ENCODE measurements at places on chromosomes 11 and 22. TPM values are rescaled to one million over a fixed set of nuclear protein-coding genes. Genes with fewer than 3 reads are reported as not detected.

Gene APIP
- 22.5 TPM for total RNA-seq

DNA sequence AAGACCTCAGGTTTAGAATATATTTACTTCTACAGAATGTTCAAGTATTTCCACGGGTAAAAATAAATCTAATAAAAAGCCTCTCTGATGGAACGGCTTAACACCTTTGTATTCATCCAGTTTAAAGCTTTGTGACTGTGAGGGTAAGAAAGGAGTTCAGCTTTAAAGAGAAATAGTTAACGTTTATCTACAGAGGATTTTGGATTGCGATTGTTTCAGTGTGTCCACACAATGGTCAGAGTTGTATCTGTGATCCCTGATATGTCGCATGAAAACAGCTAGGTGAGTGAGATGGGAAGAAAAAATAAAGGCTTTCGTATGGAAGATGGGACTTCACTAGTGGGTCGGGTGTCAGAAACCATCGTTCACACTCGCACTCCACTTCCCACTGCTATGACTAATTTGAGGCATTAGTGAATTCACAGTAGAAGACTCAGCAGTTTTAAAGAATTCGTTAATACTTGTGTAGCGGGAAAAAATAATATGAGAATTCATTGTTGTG lies 1.6 kb downstream of the APLP2 start:
- peak overlapping the region; percentile 75 for H3K4me3 ChIP-seq
- peak; percentile 65 for DNase-seq
- no peaks in the 10 kb centered on the region for H3K36me3 ChIP-seq
- H3K27me3 ChIP-seq = no peaks in the 10 kb centered on the region
- peaks cover 13% of the 10 kb centered on the region for H3K4me1 ChIP-seq

DNA sequence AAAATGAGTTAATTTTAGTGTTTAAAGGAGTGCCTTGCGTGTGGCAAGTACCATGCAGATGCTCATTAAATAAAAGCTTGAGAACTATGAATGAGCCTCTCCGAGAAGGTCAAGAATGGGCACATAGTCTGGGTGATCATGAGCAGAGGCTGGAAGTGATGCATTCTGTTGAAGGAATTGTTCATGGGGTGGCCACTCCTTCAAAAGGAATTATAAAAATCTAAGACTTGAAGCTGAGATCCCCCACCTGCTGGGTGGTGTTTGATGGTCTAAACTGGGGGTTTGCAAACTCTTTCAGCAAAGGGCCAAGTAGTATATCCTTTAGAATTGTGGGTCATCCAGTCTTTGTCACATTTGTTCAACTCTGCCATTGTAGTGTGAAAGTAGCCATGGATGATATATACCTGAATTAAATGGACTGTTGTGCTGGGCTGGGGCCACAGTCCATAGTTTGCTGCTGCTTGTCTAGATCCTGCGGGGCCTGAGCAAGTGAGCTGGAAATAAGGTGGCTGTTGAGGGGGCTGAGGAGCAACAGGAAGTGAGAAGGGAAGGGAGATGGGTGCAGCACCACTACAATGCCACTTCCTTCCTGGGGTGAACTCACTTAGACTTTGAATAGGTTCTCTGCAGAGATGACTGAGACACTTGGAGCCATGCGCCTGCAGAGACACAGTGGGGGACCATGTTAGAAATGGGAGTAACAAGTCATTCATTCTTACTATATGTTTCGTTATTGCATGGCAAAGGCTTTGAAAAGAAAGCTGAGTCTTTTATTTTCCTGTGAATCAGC lies 179.0 kb downstream of the SNX19 start:
- no peaks in the 10 kb centered on the region for H3K36me3 ChIP-seq
- peak overlapping the region; percentile 7 for H3K4me3 ChIP-seq
- no peak for DNase-seq
- peak overlapping the region; percentile 71 for H3K27ac ChIP-seq
- no peaks in the 10 kb centered on the region for H3K27me3 ChIP-seq
- H3K4me1 ChIP-seq = peaks cover 24% of the 10 kb centered on the region

GRCh38 chr11:71309181-71309580 lies 56.8 kb upstream of the SHANK2 start:
- H3K4me3 ChIP-seq = no peak overlapping the region
- no peaks in the 10 kb centered on the region for H3K36me3 ChIP-seq
- DNase-seq = no peak
- no peak overlapping the region for H3K27ac ChIP-seq

- H3K4me3 ChIP-seq = no peak overlapping the region
- DNase-seq = no peak
- no peaks in the 10 kb centered on the region for H3K4me1 ChIP-seq
- H3K27ac ChIP-seq = no peak overlapping the region
- H3K27me3 ChIP-seq = no peaks in the 10 kb centered on the region
- no peaks in the 10 kb centered on the region for H3K36me3 ChIP-seq
Observed at GRCh38 chr11:41222236-41222635, 237.2 kb downstream of the LRRC4C start.

Gene FGF3
- total RNA-seq = not detected

- no peaks in the 10 kb centered on the region for H3K36me3 ChIP-seq
- no peaks in the 10 kb centered on the region for H3K27me3 ChIP-seq
- DNase-seq = peak; percentile 88
- H3K27ac ChIP-seq = no peak within 1 kb of the TSS
- no peaks in the 10 kb centered on the region for H3K4me1 ChIP-seq
- peak within 1 kb of the TSS; percentile 65 for H3K4me3 ChIP-seq
Observed at GRCh38 chr11:26331911-26332571, at the start of gene ANO3. Gene ANO3 (plus strand): TSS chr11:26332130. CDS start chr11:26332276, 146 bp downstream.

GRCh38 chr11:70092959-70093715 lies 15.0 kb downstream of the ANO1 start:
- peaks cover 5% of the 10 kb centered on the region for H3K27me3 ChIP-seq
- H3K4me3 ChIP-seq = no peak overlapping the region
- H3K36me3 ChIP-seq = no peaks in the 10 kb centered on the region
- no peak overlapping the region for H3K27ac ChIP-seq
- H3K4me1 ChIP-seq = no peaks in the 10 kb centered on the region
- no peak for DNase-seq

DNA sequence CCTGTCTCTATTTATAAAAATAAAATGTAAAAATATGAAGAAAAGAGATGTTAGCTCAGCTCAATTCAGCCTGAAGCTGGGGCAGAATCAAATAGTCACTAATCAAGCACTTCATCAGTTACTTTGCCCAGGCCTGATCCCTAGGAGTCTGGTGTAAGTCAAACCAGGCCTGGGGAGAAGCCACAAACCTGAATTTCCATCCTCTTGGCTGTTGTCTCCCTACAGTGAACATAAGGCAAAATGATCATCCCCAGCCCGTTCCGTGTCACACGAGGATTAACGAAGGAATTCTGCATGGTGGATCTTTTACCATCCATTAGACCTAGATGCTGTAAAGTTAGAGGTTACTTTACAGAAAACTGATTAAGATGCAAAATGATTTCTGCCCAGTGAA lies 6.5 kb upstream of the NAALADL1 start:
- H3K27me3 ChIP-seq = no peaks in the 10 kb centered on the region
- DNase-seq = no peak
- H3K4me3 ChIP-seq = no peak overlapping the region
- no peaks in the 10 kb centered on the region for H3K4me1 ChIP-seq

Gene MTMR3
- 22.2 TPM for total RNA-seq

DNA sequence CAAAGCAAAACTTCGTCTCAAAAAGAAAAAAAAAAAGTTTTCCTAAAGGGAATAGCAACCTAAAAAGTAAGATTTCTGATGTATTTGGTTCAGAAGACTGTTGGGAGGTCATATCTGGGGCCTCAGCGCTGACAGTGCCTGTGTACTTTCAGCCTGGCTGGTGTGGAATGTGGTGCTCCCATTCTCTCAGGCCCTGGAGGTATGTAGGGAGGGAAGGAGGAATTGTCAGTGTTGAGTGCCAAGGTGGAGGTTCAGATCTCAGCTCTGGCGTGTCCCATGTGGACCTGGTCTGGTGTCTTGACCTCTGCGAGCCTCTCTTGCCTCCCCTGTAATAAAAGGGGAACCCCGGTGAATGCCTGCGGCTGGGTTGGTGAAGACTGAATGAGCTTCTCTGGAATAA lies 22.4 kb downstream of the PRR5 start:
- no peak for DNase-seq
- no peaks in the 10 kb centered on the region for H3K27me3 ChIP-seq
- H3K27ac ChIP-seq = no peak overlapping the region
- no peak overlapping the region for H3K4me3 ChIP-seq
- H3K36me3 ChIP-seq = no peaks in the 10 kb centered on the region

GRCh38 chr11:61534933-61535839 lies 26.6 kb downstream of the LRRC10B start:
- H3K36me3 ChIP-seq = no peaks in the 10 kb centered on the region
- no peaks in the 10 kb centered on the region for H3K27me3 ChIP-seq
- no peak overlapping the region for H3K27ac ChIP-seq
- H3K4me3 ChIP-seq = no peak overlapping the region
- no peak for DNase-seq

- H3K4me3 ChIP-seq = no peak overlapping the region
- DNase-seq = no peak
- H3K4me1 ChIP-seq = no peaks in the 10 kb centered on the region
- H3K36me3 ChIP-seq = no peaks in the 10 kb centered on the region
- H3K27ac ChIP-seq = no peak overlapping the region
Observed at GRCh38 chr11:134751031-134751585, 339.1 kb upstream of the B3GAT1 start.

DNA sequence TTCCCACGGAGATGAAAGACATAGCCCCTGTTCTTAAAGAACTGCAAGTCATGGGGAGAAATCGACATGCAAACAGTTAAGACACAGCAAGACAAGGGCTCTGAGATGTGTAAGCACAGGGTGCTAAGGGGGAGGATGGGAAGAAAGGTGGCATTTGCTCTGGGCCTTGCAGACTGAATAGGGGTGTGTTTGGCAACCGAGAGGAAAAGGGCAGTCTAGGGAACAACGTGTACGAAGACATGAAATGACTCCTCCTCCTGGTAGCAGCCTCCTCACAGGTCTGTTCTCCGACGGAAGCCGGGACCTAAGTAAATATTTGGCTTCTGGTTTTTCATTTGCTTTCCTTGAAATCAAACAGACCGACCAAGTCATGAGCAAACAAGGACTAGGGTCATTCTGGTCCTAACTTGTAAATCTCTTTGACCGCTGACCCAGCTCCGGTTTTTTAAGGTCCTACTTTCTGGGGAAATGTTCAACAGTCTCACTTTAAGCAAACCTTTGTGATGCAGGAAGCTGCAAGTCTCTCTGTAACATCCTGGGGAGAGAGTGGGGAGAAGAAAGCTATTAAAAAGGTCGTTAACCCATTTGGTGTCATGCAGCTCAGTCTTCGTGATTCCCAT lies 19.7 kb downstream of the NNMT start:
- DNase-seq = peak; percentile 36
- no peak overlapping the region for H3K4me3 ChIP-seq
- no peaks in the 10 kb centered on the region for H3K27me3 ChIP-seq
- H3K36me3 ChIP-seq = peaks cover 66% of the 10 kb centered on the region

DNA sequence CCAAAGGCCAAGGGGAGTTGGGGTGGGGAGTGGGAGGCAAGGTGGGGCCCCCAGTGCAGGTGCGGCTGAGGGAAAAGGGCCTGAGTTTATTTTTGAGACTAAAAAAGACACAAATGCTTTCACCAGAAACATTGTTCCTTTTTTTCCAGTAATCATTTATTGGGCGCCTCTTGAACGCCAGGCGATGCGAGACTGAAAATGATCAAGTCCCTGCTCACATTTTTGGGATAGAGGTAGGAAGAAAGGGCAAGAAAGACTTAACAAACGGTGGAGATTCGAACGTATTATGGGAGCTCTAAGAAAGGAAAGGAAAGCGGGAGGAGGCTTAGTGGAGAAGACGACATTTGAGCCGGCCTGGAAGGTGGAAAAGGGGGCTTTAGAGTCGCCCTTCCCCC lies 796 bp upstream of the SF3B2 start:
- no peak for DNase-seq
- peaks cover 22% of the 10 kb centered on the region for H3K4me1 ChIP-seq
- H3K27ac ChIP-seq = peak overlapping the region; percentile 80
- H3K27me3 ChIP-seq = no peaks in the 10 kb centered on the region
- peak overlapping the region; percentile 97 for H3K4me3 ChIP-seq
- peaks cover 16% of the 10 kb centered on the region for H3K36me3 ChIP-seq

DNA sequence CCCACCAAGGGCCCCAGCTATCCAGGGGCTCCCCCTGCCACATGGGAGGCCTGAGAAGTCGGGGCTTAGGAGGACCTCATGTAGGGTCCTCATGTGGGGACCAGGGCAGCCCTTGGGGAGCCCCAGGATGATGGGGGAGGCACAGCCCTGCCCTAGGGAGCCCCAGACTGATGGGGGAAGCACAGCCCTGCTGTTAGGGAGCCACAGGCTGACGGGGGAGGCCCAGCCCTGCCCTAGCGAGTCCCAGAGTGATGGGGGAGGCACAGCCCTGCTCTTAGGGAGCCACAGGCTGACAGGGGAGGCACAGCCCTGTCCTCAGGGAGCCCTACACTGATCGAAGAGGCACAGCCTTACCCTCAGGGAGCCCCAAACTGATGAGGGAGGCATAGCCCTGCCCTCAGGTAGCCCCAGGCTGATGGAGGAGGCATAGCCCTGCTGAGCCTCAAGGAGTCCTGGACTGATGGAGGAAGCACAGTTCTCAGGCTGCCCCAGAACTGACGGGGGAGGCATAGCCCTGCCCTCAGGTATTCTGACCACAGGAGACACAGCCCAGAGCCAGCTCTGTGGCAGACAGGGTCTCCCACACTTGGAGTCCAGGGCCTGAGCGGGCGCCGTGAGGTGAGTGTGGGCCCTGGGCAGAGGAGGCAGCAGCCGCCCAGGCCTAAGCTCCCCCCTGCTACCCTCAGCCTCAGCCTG lies 10.8 kb downstream of the PRR33 start:
- H3K4me1 ChIP-seq = no peaks in the 10 kb centered on the region
- no peaks in the 10 kb centered on the region for H3K36me3 ChIP-seq
- H3K27ac ChIP-seq = no peak overlapping the region
- no peak for DNase-seq
- H3K27me3 ChIP-seq = no peaks in the 10 kb centered on the region

- H3K36me3 ChIP-seq = no peaks in the 10 kb centered on the region
- H3K4me1 ChIP-seq = no peaks in the 10 kb centered on the region
- no peaks in the 10 kb centered on the region for H3K27me3 ChIP-seq
Observed at GRCh38 chr11:46857666-46858065, 11.6 kb upstream of the CKAP5 start.

- DNase-seq = no peak
- H3K4me1 ChIP-seq = no peaks in the 10 kb centered on the region
- H3K4me3 ChIP-seq = no peak overlapping the region
- no peaks in the 10 kb centered on the region for H3K36me3 ChIP-seq
- no peak overlapping the region for H3K27ac ChIP-seq
Observed at GRCh38 chr22:30547188-30547587, 647 bp upstream of the SEC14L6 start.

GRCh38 chr22:46635756-46636155 lies 15.6 kb downstream of the GRAMD4 start:
- no peaks in the 10 kb centered on the region for H3K36me3 ChIP-seq
- no peak overlapping the region for H3K4me3 ChIP-seq
- no peaks in the 10 kb centered on the region for H3K27me3 ChIP-seq
- DNase-seq = no peak
- no peak overlapping the region for H3K27ac ChIP-seq

Gene RIN1
- 44.0 TPM for total RNA-seq

Gene GP1BB
- total RNA-seq = 10.2 TPM

GRCh38 chr11:64262271-64263002 lies 11.1 kb downstream of the PLCB3 start:
- H3K27me3 ChIP-seq = no peaks in the 10 kb centered on the region
- no peak overlapping the region for H3K4me3 ChIP-seq
- peaks cover 7% of the 10 kb centered on the region for H3K36me3 ChIP-seq

- peak overlapping the region; percentile 89 for H3K4me3 ChIP-seq
- H3K36me3 ChIP-seq = peaks cover 24% of the 10 kb centered on the region
- peak overlapping the region; percentile 99 for H3K27ac ChIP-seq
- H3K4me1 ChIP-seq = peaks cover 36% of the 10 kb centered on the region
- H3K27me3 ChIP-seq = no peaks in the 10 kb centered on the region
Observed at GRCh38 chr11:57324154-57324885, 432 bp downstream of the TNKS1BP1 start.

All from GM23248 (cell line).